ENCODE measurements at places on chromosomes 2 and 18. TPM values are rescaled to one million over a fixed set of nuclear protein-coding genes. Genes with fewer than 3 reads are reported as not detected.
A peak's percentile ranks its signal among the peaks of the same experiment; 100 is the strongest.

GRCh38 chr18:49238433-49239042 lies 221.9 kb downstream of the DYM start:
- no peak for DNase-seq

DNA sequence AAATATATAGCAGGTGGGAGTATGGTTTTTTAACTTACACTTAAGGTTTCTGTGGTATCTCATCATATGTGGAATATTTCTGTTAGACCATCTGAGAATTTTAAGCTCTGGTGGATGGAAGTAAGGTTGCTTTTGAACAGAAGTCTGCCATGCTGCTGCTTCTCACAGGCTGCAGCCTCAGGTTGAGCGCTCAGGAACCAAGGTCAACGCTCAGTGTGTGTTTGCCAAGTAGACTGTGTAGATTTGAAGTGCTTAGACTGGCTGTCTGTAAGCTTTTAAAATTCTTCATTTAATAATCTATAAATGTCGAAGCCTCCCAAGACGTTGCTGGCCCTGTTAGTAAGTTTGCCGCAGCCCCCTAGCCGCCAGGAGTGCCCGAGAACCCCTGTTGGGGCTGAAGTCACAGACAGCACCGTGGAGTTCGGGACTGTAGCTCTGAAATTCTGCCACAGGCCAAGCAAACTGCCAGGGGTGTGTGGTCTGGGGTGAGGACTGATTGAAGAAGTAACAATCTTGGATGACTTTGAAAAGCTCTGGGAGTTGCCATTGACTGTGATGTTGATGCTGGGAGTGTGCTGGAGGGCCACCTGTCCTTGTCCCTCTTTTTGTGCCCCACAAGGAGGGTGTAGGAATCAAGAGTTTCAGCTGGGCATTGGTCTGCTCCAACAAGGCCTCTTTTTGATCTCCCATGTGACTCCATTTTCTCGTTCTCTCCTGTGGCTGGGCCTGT lies 26.9 kb downstream of the INPP4A start:
- DNase-seq = no peak

- no peak for DNase-seq
These were observed 50.1 kb downstream of the TIMM21 start for GRCh38 chr18:74198453-74198852.

DNA sequence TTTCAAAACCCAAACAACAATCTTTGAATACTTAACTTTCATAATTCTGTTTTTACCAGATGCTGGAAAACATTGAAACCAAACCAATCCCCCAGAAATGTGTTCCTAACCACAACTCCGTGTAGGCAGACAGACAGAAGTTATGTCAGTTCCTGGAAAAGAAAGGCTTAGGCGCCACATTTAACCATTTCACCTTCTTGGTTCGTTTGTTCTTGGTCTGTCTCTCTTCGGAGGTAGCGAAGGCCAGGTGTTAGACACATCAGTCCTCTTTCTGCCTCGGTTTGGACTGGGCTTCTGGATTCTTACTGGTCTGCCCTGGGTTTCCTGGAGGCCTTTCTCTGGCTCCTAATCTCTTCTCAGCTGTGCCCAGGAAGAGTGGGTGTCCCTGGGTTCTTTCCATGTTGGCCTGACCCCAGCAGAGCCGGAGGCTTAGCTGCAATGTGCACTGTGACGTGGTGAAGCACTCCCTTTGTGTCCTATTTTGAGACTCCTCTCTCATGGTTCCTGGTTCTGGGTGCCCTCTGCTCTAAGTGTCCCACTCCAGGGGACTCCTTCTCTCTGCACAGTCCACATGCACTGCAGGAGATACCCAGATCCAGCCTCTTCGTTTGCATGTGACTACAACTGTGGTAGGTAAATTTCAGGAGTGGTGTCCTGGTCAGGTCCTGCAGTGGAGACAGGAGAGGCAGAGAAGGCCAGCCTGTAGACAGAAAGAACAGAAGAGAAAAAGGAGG lies 23.1 kb upstream of the RAB31 start:
- peak; percentile 71 for DNase-seq

DNA sequence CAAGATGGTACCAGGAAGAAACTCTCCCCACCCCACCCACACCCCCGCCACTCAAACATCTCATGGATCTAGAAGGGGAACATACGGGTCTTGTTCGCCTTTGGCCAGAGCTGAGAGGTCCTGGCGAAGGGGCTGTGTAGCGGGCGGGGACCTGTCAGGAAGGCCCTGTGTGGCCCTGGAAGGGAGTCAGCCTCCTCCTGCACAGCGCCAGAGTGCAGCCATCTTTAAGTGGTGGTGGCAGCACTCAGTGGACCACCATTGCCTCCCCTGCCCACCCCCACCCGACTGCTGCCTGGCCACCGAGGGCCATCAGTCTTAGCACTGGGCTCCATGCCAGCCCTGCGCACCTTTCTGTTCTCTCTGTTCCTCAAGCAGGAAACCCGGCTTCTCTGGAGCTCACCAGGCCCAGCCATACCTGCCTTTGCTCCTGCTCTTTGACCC lies 11.6 kb upstream of the FAHD2A start:
- no peak for DNase-seq

DNA sequence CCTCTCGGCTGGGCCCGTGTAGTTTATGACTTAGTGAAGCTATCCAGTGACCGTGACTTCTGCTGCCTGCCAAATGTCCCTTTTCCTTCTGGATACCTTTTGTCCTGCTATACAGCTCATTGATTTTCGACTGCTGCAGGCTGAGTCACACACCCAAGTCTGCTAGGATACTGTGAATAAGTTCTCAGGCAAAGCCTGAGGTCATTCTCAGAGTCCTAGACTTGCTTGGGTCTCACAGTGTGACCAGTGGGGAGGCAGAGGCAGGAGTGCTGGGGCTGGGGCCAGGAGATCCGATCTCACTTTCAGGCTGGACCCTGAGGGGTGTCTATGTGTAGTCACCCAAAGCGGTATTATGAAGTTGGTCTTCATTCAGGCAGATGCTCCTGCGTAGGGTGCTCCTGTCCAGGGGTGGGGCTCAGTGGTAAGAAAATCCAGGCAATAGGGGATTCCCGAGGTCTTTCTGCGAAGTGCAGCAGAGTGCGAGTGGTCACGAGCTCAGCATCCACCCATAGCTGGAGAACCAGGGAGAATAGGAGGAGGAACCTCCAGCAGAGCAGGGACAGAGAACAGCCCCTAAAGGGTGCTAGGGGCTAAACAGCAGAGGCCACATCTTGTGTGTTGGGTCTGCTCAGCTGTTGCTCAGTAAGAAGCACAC lies 268.6 kb upstream of the NCKAP5 start:
- no peak for DNase-seq

DNA sequence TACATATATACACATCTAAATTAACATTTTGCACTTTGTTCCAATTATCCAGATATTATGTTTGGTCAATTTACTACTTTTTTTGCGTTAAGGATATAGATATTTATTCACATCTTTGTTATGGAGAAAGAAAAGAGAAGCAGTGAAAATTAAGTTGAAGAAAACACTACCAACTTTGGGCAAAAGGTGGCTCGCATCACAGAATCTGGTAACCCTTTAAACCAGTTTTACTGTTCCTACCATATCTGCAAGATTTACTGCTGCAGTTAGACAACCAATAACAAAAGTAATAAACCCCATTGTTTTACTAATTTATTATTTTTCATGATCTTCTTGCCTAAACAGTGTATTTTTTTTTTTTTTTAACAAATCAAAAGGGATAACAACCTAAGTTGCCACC lies 53.6 kb downstream of the SMAD2 start:
- no peak for DNase-seq

- DNase-seq = no peak
These were observed 51.7 kb downstream of the MYO5B start for GRCh38 chr18:50143294-50143693.

TCF23 gene
- total RNA-seq = not detected

GRCh38 chr18:23710946-23711345 lies 21.7 kb downstream of the LAMA3 start:
- no peak for DNase-seq

DNA sequence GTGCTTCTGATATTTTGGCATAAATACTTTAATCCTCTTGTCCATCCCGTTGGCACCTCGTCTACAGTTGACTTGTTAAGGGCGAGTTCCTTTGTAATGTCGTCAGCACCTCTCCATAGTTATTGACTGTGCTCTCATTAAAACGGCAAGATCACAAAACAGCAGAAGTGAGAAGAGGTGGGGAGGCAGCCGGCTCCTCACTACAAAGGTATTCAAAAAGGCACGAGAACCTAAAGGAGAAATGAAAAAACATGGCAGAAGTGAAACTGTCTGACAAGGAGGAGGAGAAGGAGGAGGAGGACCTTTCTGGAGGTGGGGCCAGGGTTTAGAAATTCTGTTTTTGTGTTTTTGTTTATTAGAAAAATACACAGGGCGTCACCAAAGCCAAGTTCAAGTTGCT lies 235.6 kb downstream of the BCL11A start:
- DNase-seq = no peak

DNA sequence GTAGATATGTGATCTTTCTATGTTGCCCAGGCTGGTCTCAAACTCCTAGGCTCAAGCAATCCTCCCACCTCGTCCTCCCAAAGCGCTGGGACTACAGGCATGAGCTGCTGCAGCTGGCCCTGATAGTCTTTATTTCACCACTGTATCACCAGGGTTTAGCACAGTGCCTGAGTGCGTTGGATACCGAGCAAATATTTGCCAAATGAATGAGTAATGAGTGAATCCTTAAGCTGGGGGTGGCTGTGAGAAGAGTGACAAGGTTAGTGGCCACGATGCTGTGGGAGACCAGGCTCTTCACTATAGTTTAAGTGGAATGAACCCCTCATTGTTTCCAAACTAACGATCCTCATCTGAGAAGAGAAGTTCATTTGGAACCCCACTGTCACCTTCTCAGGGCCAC lies 60.8 kb upstream of the FAM136A start:
- DNase-seq = no peak

FBXO15 gene
- total RNA-seq = 1.1 TPM

DNA sequence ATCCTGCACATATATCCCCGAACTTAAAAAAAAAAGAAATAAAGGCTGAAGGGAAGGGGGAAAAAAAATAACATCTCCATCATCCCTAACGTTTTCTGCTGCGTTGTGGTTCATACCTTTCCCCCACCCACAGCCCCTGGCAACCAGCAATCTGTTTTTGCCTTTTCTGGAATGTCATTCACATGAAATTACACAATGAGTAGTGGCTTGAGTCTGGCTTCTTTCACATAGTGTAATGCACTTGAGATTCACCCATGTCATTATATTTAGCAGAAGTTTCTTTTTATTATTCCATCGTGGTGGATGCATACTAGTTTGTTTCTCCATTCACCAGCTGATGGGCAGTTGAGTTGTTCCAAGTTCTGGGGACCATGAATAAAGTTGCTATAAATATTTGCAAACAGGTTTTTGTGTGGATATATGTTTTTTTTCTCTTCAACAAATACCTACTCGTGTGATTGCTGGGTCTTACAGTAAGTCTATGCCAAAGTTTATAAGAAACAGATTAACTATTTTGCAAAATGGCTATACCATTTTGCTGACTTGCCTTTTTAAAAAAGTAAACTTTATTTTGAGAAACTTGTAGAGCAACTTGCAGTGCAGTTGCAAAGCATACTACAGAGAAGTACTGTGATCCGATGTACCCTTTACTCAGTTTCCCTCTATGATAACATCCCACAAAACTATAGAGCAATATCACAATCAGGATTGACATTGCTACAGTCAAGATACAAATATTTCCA lies 322.5 kb downstream of the LPIN1 start:
- no peak for DNase-seq

GRCh38 chr18:11052800-11053199 lies 96.6 kb downstream of the PIEZO2 start:
- DNase-seq = no peak

DNA sequence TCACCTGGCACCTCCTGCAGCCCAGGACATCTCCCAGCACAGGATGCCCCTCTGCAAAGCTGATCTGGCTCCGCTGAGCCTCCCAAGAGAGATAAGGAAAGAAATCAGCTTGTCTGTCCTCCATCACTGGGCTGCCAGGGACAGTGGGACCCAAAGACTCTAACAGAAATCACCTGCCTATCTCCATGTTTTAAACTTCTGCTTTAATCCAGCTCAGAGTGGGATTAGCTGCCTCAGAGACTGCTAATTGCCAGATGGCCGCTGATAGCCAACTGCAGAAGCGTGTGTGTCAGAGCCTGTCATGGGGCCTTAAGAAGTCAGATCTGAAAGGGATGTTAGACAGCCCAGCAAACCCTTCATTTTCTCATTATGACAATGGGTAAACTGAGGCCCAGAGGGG lies 389.4 kb upstream of the KLHL29 start:
- DNase-seq = no peak

DNA sequence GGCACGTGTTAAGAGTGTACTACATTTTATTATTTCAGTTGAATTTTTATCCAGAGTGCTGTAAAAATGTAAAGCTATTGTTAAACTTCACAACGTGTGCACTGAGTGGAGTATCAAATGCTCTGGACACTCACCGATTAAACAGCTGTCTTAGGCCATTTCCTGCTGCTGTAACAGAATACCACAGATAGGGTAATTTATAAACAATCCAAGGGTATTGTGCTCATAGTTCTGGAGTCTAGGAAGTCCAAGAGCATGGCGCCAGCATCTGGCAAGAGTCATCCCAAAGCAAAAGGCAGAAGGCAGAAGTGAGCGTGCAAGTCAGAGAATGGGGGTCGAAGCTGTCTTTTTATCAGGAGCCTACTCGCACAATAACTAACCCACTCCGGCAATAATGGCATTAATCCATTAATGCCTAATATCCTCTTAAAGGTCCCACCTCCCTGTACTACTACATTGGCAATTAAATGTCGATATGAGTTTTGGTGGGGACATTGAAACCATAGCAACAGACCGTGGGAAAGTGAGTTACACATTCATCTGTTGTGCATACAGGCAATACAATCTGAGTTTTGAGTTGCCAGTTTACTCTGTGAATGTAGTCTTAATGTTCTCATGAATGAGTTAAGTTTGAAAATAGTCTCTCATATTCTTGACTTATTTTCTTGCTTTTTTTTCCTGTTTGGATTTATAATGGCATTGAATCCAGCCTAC lies 64.8 kb downstream of the ARMC9 start:
- DNase-seq = no peak

UGT1A9 gene
- not detected for total RNA-seq

- DNase-seq = no peak
These were observed 57.1 kb upstream of the TWIST2 start for GRCh38 chr2:238790833-238791230.

ATOH8 gene
- 59.1 TPM for total RNA-seq

DNA sequence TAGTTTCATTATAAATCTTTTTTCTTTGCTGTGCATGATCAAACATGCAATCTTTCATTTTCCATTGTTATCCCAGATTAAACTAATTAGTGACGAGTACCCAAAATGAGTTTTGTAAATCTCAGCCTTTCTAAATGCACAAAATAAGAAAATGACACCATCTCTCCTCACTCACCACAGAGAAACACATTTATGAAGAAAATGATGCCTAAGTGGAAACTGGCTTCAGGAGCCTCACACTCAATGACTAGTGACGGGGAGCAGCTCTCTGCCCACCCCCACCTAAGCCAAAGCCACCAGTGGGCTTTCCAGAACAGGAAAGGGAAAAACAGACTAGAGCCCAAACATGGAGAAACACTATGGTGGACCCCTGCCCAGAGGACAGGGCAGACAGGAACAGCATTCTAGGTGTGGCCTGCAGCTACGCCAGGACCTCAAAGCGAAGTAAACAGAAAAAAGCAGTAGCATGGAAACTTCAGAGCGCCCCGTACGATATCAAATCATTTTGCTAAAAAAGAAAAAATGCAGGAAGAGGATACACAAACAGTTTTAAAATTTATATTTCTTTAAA lies 113.5 kb downstream of the RBMS1 start:
- no peak for DNase-seq
